ENCODE measurements at places on chromosomes 4 and X. TPM values are rescaled to one million over a fixed set of nuclear protein-coding genes. Genes with fewer than 3 reads are reported as not detected.

Gene TCEAL6
- not detected for total RNA-seq

Gene PLK4
- total RNA-seq = 34.7 TPM

Gene CDKL2
- total RNA-seq = 1.7 TPM

Gene GAGE12J
- total RNA-seq = not detected

Gene NXT2
- 7.0 TPM for total RNA-seq

Gene YIPF7
- not detected for total RNA-seq

Gene SSX4B
- not detected for total RNA-seq

Gene MAGEB17
- not detected for total RNA-seq

Gene PLP1
- not detected for total RNA-seq

Gene RNF150
- total RNA-seq = not detected

Gene PDLIM3
- total RNA-seq = not detected

Gene BEX1
- total RNA-seq = 0.54 TPM

Gene EFHC2
- 0.25 TPM for total RNA-seq

Gene DCAF4L1
- total RNA-seq = 0.10 TPM

Gene ANOS1
- total RNA-seq = 4.3 TPM

Gene SORBS2
- 1.9 TPM for total RNA-seq

All from foreskin keratinocyte (primary cell).